ENCODE measurements at places on chromosomes 1 and 21.
A peak's percentile ranks its signal among the peaks of the same experiment; 100 is the strongest.

DNA sequence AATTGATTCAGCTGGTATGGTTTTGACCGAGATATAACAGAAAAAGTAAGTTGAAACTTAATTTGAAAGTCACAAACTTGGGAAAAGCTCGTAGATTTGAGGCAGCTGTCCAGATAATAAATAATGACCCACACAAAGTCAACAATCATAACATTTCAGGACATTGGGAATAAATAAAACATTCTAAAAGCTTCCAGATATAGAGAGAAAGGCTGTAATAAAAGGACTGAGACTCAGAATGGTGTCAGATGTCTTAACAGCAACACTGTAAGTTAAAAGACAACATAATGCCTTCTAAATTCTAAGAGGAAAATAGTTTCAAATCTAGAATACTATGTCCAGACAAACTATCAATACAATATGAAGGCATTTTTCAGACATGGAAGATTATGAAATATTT is 163.3 kb downstream of the CDC42BPA start:
- DNase-seq: no peak

GRCh38 chr21:37503848-37504467 is 137.4 kb downstream of the DYRK1A start:
- no peak for DNase-seq

DNA sequence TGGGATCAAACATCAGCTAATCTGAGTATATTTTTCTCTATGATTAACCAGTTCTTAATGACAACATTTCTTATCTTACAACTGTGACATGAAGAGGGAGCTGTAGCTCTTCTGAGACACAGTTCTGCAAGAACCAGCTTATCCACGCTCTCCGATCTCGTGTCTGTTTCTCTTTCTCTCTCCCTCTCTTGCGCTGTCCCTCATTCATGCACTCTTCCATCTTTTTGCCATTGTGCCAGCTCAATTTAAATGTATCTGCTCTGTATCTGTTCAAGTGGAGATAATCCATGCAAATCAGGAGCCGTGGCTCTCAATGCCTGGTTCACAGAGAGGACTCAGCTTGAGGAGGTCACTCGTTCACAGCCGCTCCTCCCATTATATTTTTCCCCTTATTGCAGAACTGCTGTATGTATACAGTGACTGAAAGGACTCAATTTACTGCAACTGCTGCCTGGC is 494.7 kb upstream of the ADGRL2 start:
- DNase-seq: peak; percentile 38

GRCh38 chr1:234253732-234254131 is 119.5 kb upstream of the COA6 start:
- no peak for DNase-seq

DNA sequence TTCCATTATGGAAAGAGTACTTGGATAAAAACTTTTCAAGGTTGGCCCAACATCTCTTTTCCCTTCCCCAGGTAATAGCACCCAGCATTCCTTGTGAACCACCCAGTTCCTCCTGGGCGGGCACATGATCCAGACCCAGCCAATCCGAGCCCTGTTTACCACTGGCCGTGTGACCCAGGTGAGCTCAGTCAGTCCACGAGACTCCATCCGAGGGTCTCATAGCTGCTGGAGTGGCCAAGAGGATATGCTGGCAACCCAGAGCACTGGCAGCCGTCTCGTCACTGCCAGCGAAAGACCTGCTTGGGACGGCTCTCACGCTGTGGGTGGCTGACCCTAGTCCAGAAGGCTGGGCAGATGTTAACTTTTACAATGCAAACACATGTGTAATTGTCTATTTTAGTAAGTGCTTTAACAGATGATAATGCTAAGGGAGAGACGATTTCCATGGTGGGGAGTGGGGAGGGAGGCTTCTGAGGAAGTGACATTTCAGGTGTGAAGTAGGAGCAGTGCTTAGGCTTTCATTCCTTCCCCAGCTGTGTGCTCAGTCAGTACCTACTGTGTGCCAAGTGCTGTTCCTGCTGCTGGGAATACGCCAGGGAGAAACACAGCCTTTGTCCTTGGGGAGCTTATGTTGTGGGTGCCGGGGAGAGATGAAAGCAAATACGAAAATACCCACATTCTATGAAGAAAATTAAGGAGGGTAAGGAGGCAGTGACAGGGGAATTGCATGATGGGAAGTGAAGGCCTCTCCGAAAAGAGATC is 24.5 kb downstream of the PARK7 start:
- DNase-seq: no peak

GRCh38 chr21:44644878-44645277 is 1.3 kb upstream of the KRTAP10-11 start:
- DNase-seq: no peak

GRCh38 chr1:54219688-54220003 is 19.7 kb downstream of the MRPL37 start:
- no peak for DNase-seq

GRCh38 chr1:2443277-2444137 is 31.1 kb upstream of the PEX10 start:
- no peak for DNase-seq

- no peak for DNase-seq
These were observed 4.1 kb upstream of the TMEM52 start for GRCh38 chr1:1922956-1923833.

- DNase-seq: no peak
These were observed 499.4 kb downstream of the NPHP4 start for GRCh38 chr1:5492846-5493245.

GRCh38 chr1:58898739-58899586 is 115.1 kb upstream of the JUN start:
- DNase-seq: no peak

- no peak for DNase-seq
These were observed 14.2 kb downstream of the ARHGEF2 start for GRCh38 chr1:155964193-155964592.

GRCh38 chr21:45262041-45262581 is 25.6 kb downstream of the POFUT2 start:
- no peak for DNase-seq

GRCh38 chr21:33608559-33608958 is 20.1 kb upstream of the DONSON start:
- peak; percentile 16 for DNase-seq

- DNase-seq: no peak
These were observed 33.0 kb downstream of the SETD4 start for GRCh38 chr21:36027347-36027746.

GRCh38 chr1:37741662-37742061 is 23.3 kb downstream of the EPHA10 start:
- DNase-seq: no peak

DNA sequence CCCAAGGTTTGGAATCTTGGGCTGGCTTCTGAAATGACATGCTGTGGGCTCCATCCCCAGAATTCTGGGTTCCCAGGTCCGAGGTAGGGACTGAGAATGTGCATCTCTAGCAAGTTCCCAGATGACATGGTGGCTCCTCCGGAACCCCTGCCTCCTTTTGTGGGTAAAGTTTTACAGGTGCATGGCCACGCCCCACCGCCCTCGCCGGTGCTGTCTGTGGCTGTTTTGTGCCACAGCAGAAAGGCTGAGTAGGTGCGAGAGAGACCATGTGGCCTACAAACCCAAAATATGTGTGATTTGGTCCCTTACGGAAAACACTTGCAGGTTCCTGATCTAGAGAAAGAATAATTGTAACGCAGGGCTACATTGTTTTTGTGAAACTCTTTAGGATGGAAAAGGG is 30.9 kb downstream of the SKI start:
- DNase-seq: no peak

- no peak for DNase-seq
These were observed 165.6 kb downstream of the USP25 start for GRCh38 chr21:15895142-15896106.

GRCh38 chr21:33123374-33124123 is 53.6 kb downstream of the OLIG1 start:
- DNase-seq: no peak

DNA sequence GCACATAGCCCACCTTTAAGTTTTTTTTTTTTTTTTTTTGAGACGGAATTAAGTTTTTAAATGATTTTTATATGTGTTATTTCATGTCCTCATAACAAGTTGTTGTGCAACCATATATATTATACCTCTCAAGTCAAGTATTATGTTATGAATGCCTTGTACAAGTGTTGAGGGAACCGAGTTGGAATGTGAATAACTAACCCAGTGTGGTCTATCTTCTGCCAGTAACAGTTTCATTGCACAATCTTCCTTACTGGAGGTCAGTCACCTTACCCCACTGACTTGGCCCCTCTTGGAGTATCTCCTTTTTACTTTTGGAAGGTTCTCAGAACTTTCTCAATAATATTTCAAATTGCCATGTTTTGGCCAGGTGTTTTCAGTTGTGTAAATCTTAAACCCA is 201.9 kb downstream of the CACNA1E start:
- no peak for DNase-seq

DNA sequence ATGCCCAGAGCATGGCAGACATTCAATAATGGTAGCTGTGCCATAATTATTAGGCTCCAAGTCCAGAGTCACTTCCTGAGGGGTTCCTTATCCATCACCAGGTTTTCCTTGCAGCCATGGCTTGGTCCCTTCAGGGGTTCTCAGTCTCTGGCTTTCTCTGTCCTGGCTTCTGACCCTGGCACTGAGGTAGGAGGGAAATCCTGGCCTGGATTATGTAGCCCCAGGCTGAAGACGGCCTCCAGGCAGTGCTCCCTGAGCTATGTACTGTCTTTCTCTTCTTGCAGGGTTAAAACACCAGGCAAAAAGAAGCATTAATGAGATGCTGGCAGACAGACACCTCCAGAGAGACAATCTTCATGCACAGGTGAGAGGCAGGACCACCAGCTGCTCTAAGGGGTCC is 9.5 kb upstream of the PADI3 start:
- peak; percentile 53 for DNase-seq

GRCh38 chr1:209318181-209319056 is 265.1 kb upstream of the CAMK1G start:
- DNase-seq: no peak

- DNase-seq: no peak
These were observed 9.4 kb downstream of the EPHA2 start for GRCh38 chr1:16146279-16147155.

DNA sequence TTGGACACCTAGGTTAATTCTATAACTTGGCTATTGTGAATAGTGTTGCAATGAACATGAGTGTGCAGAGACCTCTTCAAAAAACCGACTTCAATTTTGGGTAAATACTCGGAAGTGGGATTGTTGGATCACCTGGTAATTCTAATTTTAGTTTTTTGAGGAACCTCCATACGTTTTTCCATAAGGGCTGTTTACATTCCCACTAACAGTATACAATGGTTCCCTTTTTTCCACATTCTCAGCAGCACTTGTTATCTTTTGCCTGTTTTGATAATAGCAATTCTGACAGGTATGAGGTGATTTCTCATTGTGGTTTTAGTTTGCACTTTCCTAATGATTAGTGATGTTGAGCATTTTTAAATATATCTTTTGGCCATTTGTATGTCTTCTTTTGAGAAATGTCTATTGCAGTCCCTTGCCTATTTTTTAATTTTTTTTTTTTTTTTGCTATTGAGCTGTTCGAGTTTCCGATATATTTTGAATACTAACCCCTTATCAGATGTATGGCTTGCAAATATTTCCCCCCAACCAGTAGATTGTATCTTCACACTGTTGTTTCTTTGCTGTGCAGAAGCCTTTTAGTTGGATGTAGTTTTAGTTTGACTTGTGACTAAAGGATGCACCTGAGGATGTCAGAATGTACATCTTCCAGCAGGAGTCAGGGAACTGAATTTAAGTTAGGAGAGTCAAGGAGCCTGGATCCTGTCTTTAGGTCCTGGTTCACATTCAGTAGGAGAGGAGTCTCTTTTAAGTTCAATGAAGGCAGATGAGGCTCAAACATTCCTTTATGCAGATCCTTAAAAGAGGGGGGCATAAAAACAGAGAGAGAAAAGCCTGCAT is 120.0 kb downstream of the S1PR1 start:
- no peak for DNase-seq
